Esophagus mucosa (tissue), 1 donor: ENCODE measurements at places on chromosomes 4 and X. TPM values are rescaled to one million over a fixed set of nuclear protein-coding genes. Genes with fewer than 3 reads are reported as not detected.

Gene ZIC3
- not detected for total RNA-seq

Gene PAGE1
- not detected for total RNA-seq

Gene CXCL5
- 0.12 TPM for total RNA-seq

Gene GABRG1
- total RNA-seq, result not detected
